ENCODE measurements at places on chromosomes 3 and 15. TPM values are rescaled to one million over a fixed set of nuclear protein-coding genes. Genes with fewer than 3 reads are reported as not detected.

Gene RASGRP1
- total RNA-seq, result 8.8 TPM

Gene STIMATE
- 12.5 TPM for total RNA-seq

Gene IL20RB
- total RNA-seq, result 67.3 TPM

- no peak for DNase-seq
Observed at GRCh38 chr15:24008476-24008875, 321.4 kb upstream of the NDN start.

DNA sequence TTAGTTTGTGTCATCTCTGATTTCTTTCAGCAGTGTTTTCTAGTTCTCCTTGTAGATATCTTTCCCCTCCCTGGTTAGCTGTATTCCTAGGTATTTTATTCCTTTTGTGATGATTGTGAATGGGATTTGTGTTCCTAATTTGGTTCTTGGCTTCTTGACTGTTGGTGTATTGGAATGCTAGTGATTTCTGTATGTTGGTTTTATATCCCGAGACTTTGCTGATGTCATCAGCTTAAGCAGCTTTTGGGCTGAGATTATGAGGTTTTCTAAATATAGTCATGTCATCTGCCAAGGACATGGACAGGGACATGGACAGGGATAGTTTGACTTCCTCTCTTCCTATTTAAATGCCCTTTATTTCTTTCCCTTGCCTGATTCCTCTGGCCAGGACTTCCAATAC lies 35.8 kb downstream of the MYO9A start:
- DNase-seq, result no peak

DNA sequence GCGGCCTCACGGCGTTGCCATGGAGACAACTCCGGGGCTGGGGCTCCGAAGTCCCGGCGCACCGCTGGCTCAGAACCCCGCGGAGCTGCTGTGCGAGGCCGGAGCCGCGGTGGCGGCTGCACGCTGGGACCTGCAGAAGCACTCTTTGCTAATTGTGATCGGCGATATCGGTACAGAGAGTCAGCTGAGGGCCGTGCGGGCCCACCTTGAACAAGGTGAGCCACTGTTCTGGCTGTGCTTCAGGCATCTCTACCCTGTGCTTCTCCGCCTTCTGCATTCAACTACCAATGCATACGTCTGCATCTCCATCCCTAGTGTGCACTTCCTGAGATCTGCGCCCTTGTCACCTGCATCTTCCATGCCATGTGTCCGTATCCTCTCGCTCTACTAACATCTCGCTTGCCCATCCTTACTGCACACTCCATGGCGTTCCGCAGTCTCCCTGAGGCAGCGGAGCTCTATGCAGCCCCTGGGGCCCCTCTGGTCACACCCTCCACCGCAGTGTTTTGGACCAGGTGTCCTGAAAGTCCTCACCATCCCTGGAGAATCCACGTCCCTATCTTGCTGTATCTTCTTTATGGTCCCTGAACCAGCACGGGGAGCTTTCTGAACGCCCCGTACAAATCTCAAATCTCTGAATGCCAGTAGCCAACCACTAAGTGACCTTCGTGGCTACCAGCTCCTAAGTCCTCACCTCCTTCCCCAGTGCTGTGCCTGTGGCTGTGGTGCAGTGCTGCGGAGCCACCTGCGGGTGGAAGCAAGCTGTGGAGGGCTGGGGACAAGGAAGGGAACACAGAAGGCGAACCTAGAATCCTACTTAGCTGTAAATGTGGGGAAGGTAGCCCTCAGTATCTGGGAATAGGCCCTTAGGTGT lies 6.2 kb upstream of the MAP1A start:
- no peak for DNase-seq

DNA sequence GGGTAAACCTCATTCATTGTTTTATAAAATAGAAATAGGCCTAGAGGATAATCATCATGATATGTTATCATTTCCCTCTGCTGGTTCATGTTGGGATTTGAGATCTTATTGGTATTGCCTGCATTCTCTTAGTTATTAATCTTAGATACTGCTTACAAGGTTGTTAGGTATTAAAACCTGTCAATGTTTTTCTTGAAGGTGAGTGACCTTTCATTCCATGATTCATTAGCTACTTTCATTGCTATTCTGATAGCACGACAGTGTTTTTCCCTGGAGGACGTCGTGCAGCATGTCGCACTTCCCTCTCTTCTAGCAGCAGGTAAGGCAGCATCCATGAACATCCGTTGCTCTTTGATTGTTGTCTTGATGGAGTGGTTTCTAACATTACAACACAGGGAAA lies 17.1 kb downstream of the P2RY12 start:
- no peak for DNase-seq

DNA sequence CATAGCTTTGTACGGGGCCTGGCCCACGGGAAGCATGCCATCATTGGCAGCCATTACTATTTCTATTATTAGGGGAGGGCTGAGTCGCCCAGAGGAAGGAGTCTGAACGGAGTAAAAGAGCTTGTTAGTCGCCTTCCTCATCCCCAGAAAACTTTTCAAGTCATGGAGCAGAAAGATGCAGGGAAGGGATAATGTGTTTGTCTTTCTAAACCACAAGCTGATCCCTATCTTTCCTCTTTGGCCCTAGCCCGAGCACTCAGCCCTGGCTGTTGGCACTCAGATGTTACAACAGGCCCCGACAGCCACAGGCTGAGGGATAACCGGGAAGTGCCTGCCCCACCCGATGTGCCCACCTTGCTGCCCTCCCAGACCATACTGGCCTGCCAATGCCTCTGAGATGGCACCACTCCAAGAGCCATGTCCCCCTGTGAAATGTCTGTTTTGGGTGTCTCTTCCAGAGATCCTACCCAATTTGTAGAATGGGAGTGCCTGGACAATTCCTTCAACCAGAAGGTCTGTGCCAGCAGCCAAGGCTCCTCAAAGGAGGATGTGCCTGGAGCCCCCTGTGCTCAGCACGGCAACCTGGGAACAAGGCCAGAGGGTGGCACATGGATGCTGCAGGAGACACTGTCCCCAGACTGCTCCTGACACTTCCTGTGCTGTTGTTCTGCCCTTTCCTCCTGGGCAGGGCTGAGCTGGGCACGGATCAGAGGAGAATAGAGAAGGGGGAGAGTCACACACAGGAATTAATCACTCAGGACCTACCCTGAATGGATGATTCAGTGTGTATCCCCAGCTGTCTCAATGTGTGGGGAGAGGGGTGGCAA lies 10.8 kb downstream of the PAK6 start:
- no peak for DNase-seq

DNA sequence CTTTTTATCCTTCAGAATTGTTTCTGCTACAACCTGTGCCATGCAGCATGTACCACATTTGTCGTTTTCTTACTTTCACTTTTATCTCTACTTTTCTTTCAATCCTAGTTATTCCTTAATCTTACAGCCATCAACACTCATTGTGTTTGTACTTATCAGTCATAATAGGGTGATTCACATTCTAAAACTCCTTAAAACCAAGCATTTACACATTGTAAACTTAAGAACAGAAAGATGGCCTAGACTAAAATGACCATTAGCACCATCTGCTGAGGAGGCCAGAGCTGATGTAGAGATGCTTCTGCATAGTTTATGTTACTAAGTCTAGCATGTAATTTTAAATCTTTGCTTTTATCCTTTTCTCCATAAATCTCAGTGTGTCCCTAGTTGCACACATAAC lies 25.5 kb downstream of the EIF2AK4 start:
- DNase-seq, result no peak

- no peak for DNase-seq
Observed at GRCh38 chr3:79653266-79653830, 114.5 kb downstream of the ROBO1 start.

DNA sequence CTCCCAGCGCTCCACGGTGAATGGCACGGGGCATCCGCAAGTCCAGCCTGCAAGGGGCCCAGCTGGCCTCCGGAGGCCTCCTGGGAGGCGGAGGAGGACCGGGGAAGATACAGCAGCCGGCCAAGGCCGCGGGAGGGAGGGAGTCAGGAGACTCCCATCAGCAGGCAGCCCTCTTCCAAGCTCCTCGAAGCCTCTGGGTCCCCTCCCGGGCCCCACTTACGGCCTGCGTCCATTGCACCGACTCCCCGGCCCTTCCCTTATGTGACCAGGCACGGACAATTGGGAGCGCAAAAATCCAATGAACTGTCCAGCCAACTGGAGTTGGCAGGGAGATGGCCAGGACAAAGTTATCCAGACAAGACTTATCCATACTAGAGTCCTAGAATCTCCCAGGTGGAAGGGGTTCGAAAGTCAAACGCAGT lies 668 bp downstream of the MFGE8 start:
- DNase-seq, result no peak

DNA sequence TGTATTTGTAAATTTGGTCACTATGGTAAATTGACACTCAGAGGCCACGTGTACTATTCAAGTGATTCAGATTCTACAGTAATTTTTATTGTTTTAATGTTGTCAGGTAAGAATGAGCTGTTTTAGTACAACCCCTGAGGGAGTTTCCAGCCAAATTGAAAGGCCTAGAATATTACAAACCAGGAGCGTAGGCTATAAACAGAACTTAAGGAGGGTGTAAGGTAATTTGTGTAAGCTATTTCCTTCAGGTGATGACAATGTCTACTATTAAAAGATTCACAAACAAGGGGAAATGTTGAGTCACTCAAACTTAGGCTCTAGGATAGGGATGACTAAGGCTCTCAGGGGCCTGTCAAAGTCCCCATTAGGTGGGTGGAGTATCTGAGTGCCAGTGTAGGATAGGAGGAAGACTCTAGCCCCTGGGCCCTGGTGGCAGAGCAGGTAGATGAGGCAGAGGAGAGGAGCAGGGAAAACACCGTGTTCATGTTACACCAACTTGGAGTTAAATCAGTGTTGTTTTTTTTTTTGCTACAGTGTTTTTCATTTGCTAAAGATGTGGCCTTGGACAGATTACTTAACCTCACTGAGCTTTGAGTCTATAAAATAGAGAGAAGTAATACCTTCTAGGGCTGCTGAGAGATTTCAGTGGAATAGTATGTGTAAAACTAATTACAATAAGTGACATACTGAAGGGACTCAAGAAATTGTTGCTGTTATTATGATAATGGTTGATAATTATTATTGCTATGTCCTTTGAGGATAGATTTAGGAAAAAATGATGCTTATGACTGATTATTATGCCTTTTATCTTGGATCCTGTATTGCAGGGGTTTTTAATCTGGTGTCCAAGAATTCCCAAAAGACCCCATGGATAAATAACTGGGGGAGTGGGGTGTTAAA lies 10.3 kb downstream of the TM4SF1 start:
- no peak for DNase-seq

- DNase-seq, result no peak
Observed at GRCh38 chr15:70327856-70328678, 230.3 kb upstream of the TLE3 start.

DNA sequence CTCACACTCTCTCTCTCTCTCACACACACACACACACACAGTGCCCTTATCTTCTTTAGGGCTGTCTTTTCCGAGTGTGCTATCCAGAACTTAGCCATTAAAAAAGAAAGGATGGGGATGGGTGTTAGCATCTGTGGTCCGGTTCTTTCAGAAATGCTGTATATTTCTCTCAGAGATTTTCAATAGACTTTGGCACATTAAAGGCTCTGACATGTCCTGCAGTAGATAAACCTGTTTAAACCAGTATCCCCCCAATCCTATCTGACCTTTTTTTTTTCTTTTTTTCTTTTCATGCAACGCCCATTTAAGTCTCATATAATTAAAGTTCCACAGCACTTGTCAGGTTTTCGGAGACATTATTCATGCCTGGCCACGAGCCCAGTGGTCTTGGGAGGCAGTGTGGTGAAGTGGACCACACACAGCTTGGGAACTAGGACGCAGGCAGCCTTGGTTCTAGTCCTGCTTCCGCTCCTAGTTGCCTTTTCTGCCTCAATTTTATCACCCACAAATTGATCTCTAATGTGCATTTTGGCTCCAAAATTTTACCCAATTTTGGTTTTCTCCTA lies 13.3 kb downstream of the CAV3 start:
- DNase-seq, result no peak

GRCh38 chr3:63933459-63933858 lies 21.3 kb upstream of the SCAANT1 start:
- DNase-seq, result no peak

DNA sequence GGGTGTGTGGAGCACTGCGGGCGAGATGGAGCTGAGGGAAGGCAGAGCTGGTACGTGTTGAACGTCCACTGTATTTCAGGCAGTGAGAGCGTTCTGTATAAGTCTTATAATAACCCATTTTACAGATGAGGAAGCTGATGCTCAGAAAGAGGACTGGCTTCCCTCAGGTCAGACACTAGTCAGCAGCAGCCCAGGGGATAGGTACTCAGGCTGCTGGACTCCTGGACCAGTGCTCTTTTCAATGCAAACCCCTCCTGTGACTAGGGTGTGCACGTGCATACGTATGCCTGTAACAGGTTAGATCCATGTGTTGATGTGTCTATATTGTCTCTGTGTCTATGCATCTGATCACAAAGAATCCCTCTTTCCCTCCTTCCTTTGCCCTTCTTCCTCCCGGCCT lies 8.3 kb upstream of the IL16 start:
- no peak for DNase-seq

DNA sequence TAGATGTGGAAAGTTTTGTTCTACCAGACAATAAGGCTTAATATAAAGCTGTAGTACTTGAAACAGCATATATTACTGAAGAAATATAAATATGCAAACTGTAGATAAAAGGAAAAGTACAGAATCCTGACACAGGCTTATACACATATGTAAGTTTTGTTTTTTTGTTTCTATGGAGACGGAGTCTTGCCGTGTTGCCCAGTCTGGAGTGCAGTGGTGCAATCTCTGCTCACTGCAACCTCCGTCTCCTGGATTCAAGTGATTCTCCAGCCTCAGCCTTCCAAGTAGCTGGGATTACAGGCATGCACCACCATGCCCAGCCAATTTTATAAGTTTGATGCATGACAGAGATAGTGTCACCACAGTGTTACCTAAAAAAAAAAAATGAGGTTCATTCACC lies 29.1 kb upstream of the ZNF445 start:
- no peak for DNase-seq

DNA sequence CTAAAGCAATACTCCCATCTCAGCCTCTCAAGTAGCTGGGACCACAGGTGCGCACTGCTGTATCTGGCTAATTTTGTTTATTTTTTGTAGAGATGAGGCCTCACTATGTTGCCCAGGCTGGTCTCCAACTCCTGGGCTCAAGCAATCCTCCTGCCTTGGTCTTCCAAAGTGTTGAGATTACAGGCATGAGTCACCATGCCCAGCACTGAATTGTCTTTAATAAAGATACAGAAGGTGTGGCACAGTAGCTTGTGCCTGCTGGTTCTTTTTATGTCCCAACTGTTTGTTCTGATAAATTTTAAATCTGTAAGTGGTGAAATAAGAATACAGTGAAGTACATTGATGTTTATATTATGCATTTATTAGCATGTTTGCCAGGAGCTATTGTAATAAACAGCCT lies 20.6 kb upstream of the TRAK1 start:
- DNase-seq, result no peak

Data from vagina (tissue), 2 donors.